ENCODE measurements at places on chromosomes 5 and 9. TPM values are rescaled to one million over a fixed set of nuclear protein-coding genes. Genes with fewer than 3 reads are reported as not detected.

Gene CYLC2
- not detected for polyA plus RNA-seq

Gene CDH9
- polyA plus RNA-seq: not detected

Gene PLPP7
- polyA plus RNA-seq: 0.67 TPM

Gene ENTREP1
- not detected for polyA plus RNA-seq

Gene NSA2
- 53.6 TPM for polyA plus RNA-seq

Gene AP3S1
- 300 TPM for polyA plus RNA-seq

Gene ALDH1A1
- polyA plus RNA-seq: not detected

Gene FIBCD1
- 23.7 TPM for polyA plus RNA-seq
